ENCODE measurements at places on chromosomes 1 and 21.

GRCh38 chr1:205920861-205921569, 22.2 kb downstream of the SLC26A9 start:
- no peak for DNase-seq

DNA sequence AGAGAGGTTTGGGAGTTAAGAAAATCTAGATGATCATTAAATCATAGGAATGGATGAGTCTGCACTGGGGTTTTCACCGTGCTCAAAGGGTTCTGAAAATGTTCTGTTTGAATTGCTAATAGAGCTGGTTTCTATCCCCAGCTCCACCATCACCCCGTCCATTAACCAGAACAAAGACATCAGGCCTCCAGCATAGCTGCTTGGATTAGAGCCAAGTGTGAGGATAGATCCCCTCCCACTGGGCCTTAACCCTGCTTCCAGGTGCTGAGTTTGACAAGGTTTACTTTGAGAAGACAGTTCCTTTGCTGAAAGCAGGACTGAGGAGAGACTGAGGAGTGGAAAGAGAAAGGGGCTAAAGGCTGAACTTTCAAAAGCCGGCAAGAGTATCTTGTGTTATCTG, 48.3 kb downstream of the MPZL1 start:
- no peak for DNase-seq

DNA sequence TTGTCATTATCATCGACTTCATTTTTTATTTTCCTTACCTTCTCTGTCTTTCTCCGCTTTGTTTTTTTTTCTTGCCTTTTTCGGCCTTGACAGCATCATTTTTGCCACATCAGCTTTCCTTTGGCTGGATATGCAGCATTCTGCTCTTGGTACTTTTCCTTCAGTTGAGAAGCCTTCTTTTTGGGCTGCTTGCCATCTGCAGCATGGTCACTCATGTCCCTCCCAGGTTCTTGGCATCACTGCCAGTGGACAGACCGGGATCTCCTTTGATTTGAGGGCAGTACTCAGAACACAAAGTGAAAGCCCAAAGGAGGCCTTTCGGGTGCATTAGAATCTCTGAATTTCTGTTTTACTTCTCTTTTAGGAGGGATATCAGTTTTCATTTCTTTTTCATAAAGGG, 3.7 kb upstream of the PARP1 start:
- DNase-seq, result no peak

DNA sequence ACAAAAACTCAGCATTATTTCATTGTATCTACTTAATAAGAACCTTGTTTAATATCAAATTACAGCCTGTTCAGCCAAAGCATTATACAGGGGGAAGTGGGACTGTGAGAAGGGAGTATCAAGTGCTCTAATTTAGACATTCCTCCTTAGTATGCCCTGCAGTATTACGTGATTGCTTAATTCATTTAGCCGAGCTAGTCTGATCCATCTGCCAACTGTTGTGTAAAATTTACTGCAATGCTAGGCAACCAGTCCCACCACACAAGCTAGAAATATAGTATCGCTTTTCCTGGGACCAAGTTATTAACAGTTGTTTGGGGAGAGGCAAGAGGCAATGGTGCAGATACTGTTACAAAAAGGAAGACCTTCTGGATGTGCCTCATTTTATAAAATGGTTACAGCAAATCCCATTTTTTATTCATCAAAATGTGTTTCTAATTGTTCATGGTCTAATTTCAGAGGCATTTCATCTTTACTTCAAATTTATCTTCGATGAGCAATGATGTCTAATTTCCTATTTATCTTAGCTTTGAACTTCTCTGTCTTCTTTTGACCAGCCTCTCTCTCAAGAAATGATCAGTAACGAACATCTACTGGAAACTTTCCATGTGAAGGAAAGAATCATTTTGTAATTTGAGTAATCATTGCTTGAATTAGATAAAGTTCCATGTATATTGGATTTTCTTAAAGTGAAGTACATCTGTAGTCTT, 283.3 kb downstream of the DUSP10 start:
- DNase-seq, result no peak

- no peak for DNase-seq
Observed at GRCh38 chr1:116914667-116915066, 5.0 kb downstream of the PTGFRN start.

DNA sequence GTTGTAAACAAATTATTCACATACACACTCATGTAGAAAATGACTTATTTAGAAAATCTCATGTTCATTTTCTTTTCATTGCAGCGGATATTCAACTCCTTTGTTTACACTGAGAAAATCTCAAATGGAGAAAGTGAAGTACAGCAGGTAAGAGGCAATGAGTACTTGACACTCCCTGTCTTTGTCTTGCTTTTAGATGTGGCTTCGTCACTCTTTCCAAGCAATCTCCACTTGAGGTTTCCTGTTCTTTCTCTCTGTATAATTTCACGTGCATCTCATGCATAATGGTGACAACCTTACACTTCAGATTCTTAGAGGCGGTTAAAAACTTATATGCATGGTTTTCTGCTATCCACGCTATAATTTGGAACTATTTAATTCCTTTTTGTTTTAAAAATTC, 80.6 kb downstream of the CACHD1 start:
- DNase-seq, result no peak

DNA sequence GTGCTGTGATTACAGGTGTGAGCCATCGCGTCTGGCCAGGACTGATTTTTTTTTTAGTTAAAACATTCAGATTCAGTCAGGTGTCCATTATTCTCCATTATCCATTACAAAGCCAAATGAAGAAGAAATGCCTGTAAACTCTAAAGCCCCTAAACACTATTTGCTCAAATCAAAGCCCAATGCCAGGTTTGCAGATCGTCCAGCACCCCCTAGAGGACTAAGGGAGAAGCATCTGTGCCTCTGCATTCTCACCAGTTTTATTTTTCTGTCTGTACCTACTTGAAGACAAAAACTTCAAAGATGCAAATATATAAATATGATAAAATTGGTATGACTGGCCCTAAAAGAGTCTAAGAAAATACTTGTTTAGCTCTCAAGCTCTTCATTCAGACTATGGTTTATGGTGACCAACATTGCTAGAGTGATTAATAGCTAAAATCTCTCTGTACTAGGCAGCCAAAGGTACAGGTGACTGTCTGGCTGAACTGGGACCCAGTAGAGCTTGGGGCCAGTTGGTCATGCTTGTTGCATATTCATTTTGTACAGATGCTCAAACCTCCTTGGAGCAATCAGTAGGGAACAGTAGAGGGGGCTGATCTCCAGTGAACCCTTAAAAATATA, 138.4 kb downstream of the SYT2 start:
- DNase-seq, result no peak

DNA sequence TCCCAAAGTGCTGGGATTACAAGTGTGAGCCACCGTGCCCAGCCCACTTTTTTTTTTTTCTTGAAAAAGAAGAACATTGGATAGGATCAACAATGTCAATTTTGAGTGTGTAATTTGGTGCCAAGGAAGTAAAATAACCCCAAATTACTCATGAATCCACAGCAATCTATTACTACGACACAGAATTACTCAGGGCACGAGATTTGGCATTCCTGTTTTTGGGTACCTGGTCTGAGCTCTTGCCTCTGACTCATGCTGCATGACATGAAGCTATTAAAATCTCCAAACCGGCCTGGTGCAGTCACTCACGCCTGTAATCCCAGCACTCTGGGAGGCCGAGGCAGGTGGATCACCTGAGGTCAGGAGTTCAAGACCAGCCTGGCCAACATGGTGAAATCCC, 10.4 kb downstream of the RNF19B start:
- no peak for DNase-seq

DNA sequence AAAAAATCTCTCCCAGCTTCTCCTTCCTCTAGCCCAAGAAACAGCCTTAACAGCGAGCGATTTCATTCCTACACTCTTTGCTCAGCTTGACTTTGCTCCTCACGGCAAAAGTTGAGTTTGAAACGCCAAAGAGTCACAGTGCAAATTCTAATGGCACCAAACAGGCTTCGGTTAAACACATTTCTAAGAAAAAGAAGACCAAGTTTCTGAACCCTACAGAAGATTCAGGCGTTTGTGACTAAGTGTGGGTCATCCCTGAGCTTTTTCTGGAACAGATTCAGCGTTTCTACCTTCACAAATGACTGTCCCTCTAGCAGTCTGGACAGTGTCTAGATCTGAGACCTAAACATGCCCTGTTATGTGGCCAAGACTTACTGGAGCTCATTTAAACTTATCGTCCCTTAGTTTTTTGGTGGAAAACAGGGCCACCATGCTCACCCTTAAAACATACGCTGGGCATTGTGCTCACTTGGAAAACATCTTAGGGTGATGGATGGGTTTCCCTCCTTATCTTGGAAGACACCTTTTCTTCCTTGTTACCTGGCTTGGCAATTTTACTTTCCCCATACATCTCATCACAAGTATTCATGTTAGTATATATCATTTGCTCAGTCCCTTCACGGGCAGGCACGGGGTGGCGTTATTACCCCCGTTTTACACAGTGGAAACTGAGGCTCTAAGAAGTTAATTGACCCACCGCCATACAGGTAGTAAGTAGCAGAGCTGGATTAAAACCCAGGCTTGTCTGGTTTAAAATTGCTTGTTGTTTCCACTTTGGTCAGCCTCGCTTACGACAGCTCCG, 1.0 kb downstream of the C1orf198 start:
- DNase-seq, result no peak

GRCh38 chr1:205763980-205764379, 11.3 kb downstream of the RAB29 start:
- no peak for DNase-seq

DNA sequence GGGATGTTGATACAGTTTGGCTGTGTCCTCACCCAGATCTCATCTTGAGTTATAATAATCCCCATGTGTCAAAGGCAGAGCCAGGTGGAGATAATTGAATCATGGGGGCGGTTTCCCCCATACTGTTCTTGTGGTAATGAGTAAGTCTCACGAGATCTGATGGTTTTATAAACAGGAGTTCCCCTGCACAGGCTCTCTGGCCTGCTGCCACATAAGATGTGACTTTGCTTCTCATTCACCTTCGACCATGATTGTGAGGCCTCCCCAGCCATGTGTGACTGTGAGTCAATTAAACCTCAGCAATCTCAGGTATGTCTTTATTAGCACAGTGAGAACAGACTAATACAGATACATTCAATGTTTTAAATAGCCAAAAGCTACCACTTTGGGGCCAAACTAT, 41.1 kb downstream of the SLC35F3 start:
- no peak for DNase-seq

- DNase-seq, result no peak
Observed at GRCh38 chr1:43858324-43858723, 75.3 kb upstream of the ARTN start.

- no peak for DNase-seq
Observed at GRCh38 chr1:207284209-207284897, 37.1 kb upstream of the CD55 start.
